ENCODE measurements at places on chromosomes 7 and 10.

DNA sequence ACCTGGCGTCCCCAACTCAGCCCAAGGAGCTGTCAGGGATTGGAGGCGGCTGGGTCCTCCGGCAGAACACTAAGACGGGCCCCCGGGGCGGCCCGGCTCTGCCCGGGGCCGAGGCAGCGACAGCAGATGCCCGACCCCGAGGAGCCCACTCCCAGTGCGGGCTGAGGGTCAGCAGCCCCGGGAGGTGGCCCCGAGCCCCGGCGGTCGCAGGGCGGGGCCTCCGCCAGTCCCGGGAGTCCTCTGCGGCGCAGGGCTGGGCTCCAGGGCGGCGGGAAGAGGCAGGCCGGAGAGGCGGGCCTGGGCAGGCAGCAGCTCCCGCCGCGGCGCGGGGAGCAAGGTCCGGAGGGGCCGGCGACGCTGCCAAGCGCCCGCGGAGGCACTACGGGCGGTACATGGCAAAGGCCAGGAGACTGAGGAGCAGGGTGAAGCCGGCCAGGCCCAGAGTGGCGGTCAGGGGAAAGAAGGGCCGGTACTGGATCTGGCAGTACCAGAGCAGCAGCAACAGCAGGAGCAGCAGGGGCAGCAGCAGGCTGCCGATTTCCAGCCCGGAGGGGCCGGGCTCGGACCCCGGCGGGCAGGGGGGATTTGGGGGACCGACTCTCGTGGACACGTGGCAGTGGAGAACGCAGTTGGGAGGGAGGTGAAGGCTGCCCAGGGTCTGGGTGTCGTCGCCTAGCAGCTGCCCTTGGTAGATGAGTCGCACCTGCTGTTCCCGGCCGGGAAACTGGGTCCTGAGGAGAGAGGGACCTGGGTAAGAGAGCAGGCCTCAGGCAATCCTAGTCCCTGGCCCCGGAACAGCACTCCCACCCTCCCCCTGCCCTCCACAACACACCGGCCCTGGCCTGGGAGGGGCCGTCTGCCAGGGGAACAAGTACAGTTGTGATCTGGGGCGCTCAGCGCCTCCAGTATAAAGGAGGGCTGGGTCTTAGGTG is 827 bp upstream of the FASTK start:
- no peak for DNase-seq

- no peak for DNase-seq
Measured at GRCh38 chr10:51640120-51640819, 59.1 kb downstream of the CSTF2T start.

GRCh38 chr10:115884331-115884730 is 388.7 kb downstream of the GFRA1 start:
- no peak for DNase-seq

- DNase-seq, result no peak
Measured at GRCh38 chr10:93879273-93879672, 14.5 kb upstream of the SLC35G1 start.

DNA sequence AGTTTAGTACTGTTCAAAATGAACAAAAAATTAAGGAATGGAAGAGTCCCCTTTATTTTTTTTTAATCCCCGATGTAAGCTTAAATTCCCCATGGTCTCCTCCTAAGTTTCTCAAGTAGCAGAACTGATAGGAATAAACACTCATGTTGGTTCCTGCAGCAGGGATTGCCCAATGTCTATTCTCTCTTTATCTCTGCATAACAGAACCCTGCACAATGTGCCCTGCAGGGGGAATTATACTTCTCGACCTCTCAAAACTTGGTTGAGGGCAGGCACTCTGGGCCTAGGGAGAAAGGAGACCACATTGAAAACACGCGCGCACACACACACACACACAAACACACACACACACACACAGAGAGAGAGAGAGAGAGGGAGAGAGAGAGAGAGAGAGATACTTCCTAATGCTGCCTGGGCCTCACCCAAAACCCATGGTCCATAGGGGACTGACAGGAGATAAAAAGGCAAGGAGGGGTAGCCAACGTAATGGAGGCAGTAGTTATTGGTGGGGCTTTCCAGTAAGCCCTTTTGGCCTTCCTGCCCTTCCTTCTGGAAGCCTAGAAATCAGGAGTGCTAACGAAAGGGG is 22.7 kb downstream of the JAZF1 start:
- DNase-seq, result no peak

- no peak for DNase-seq
Measured at GRCh38 chr7:139476139-139476538, 7.3 kb downstream of the KLRG2 start.

DNA sequence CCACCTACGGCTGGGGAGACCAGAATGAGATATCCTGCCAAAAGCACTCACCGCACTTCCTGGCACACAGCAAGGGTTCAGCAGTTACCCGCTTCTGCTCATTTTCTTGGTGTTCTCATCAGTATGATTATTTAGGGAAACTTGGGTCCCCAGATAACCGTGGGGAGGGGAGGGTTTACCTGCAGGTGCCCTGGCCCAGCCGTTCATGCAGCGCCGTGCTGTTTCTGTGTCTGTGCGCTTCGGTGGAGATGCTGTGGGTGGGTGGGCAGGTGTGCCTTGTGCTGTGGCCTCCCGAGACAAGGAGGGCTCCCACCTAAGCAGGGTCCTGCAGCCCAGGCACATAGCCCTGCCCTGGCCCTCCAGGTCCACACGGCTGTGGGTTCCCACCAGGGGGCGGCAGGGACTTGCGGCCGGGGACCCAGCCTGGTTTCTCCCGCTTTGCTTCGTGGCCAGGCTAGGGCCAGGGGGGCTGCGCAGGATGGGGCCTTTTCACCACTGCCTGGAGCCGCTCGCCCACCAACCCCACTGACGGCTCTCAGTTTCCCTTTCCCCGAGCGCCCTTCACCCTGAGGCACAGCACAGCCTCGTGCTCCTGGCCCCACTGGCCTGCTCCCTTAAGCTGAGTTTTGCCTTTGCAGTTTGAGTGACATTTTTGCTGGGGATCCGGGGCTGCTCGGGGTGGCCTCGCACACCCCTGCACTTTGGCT is 78.5 kb downstream of the LHPP start:
- no peak for DNase-seq

- no peak for DNase-seq
Measured at GRCh38 chr10:74058071-74058470, 60.2 kb downstream of the VCL start.

GRCh38 chr7:125357676-125358455 is 428.2 kb upstream of the POT1 start:
- DNase-seq, result no peak

GRCh38 chr10:110613341-110613995 is 30.7 kb upstream of the RBM20 start:
- no peak for DNase-seq

GRCh38 chr7:124275411-124275810 is 242.5 kb upstream of the TMEM229A start:
- DNase-seq, result no peak

DNA sequence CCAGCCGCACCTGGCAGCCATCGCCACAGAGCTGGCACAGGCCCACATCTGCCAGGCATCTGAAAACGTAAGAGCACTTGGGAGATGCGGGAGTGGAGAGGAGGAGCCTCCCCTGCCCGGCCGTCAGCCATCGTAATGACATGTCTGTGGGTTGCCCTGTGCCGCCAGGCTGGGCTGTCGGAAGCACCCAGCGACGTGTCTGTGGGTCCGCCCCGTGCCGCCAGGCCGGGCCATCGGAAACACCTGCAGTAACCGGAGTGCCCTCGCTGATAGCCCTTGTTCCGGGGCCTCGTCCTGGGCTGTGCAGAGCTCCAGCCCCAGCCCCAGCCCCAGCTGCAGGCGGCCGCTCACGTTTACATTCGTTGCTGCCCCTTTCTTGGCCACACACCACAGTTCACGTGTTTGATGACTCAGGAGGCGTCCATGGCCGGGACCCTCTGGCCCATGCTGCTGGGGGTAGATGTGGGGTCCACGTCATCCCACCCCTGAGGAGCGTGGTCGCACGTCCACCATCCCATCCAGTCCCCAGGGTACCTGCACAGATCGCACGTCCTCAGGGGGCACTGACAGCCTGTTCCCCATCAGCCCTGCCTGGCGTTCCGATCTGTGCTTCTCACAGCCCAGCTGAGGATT is 30.0 kb upstream of the PRKAR1B start:
- DNase-seq, result no peak

GRCh38 chr7:40455485-40455884 is 320.7 kb downstream of the SUGCT start:
- no peak for DNase-seq

DNA sequence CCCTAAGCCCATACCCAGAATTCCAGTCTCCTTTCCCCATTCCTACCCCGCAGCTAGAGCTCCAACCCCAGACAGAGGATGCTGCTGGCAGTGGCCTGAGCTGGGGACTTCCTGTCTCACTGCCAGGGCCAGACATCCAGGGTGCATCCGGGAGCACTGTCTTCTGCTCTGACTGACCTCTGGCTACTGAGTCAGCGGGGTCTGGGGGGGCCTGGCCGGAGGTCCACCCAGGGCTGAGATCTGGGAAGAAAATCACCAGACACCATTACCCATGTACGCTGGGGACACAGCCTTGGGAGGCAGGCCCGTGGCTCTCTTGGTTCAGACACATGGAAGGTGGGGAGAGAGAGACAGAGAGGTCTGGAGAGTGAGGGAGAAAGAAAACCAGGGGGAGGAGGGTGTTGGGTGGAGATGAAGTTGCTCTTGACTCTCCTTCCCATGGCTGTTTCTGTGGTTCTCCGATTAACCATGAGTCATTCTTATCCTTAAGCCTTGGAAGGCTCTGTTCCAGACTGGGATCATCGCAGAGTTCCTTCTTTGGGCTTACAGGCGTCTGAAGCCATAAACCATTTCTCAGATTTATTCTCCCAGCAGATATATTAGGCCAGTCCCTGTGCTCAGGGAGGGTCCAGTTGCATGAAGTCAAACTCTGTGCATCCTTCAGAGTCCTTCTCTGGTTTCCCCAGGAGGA is 23.6 kb downstream of the TSPAN15 start:
- no peak for DNase-seq

DNA sequence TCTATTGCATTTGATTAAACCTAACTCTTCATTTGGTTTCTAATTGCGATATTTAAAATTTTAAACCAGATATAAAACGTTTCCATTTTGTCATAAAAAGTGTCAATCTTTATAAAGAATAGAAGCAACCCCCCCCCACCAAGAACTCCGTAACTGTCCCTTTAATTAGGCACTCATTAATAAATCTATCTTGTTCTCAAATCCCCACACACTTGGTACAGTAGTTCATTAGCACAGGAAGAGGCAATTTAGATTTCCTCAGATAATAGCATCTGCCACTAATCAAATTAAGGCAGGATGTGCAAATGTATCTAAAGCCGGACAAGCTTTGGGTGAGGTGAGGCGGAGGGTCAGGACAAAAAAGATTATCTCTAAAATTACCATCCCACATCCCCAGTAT is 1143.3 kb upstream of the AUTS2 start:
- no peak for DNase-seq

GRCh38 chr10:84179059-84179710 is 5.6 kb downstream of the GPR15LG start:
- no peak for DNase-seq

DNA sequence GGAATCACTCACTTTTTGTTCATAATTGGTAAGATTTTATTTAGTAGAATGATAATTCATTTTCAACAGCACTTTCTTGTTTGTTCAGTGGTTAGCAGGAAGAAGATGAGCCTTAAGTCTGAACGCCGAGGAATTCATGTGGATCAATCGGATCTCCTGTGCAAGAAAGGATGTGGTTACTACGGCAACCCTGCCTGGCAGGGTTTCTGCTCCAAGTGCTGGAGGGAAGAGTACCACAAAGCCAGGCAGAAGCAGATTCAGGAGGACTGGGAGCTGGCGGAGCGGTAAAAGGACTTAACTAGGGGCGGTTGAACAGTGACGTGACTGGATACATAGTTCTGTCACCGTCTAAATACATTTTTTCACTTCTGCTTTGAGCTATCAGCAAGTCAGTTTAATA is 31.3 kb downstream of the RABGEF1 start:
- no peak for DNase-seq

DNA sequence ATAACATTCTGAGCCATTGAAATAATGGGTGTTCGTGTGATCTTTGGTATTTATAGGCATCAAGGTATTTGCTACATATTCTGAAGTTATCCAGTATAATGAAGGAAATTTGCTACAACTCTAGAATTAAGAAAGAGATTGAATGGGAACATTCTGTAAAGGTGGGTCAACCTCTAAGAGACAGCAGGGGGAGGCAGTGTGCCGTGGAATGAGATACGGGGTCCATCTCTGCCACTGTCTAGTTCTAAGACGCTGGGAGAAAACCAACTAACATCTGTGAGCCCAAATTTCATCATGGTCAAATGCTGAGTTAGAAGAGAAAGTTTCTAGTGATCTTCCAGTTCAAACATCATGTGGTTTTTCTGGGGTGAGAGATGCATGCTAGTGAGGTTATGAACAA is 368.9 kb downstream of the SORCS1 start:
- no peak for DNase-seq

GRCh38 chr10:79049931-79050895 is 18.6 kb upstream of the ZMIZ1 start:
- no peak for DNase-seq

GRCh38 chr10:58570979-58571378 is 58.3 kb downstream of the BICC1 start:
- no peak for DNase-seq

DNA sequence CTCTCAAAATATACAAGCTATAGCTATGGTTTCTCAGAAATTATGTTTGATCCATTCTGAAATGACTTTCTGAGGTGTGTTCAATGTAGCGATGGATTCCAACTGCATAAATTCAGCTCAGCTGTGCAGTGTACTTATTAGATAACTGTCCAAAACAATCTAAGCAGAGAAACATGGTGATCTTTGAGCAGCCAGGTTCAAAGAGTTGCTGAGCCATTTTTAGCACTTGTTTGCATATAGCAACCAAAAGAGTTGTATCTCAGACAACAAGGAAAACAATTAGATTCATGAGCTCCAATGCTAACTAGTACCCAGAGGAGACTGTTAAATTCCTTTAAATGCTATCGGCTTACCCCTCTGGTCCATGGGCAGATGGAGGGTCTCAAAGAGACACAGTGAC is 15.9 kb upstream of the KCNIP2 start:
- no peak for DNase-seq

DNA sequence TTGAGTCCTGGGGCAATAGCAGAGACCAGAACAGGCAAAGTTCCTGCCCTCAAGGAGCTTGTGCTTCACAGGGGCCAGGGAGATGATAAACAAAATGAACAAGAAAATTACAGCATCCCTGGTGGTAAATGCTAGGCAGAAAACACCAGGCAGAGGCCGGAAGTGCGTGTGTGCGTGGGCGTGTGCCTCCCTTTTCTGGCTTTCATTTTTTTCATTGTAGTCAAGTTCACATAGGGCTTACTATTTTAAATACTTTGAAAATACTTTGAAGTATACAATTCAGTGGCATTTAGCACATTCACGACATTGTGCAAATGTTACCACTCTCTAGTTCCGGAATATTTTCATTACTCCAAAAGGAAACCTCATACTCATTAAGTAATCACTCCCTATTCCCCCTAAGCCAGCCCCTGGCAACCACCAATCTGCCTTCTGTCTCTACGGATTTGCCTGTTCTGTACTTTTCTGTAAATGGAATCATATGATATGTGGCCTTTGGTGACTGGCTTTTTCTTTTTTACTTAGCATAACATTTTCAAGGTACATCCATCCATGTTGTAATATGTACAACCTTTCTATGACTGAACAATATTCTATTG is 88.1 kb upstream of the PDCD4 start:
- DNase-seq, result no peak

Measured in cortex of kidney (tissue), 1 donor.